ENCODE measurements at places on chromosomes 3 and 15. TPM values are rescaled to one million over a fixed set of nuclear protein-coding genes. Genes with fewer than 3 reads are reported as not detected.

Gene EOMES
- 1.1 TPM for total RNA-seq

Gene REC114
- total RNA-seq, result not detected

Gene NAA80
- 42.9 TPM for total RNA-seq

Gene CHRNA5
- total RNA-seq, result 0.65 TPM

Gene RTP1
- total RNA-seq, result not detected

Gene UPK1B
- not detected for total RNA-seq

DNA sequence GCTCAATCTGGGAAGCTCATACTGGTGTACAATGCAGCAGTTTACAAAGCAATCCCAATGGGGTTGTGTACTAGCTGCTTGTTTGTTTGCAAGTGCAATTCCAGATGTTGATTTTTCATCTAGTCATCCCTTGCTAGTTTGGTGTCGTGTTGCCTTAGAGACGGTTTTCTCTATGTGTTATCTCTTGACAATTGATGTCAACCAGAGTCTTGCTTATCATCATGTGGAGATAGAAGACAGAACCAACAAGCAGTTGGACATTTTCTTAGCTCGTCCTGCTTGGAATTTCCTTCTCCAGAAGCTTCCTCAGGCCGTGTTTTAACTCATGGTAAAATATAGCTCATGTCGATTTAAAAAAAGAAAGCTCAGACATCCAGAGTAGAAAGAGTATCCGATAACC, 262.0 kb upstream of the KCNH8 start:
- H3K36me3 ChIP-seq, result no peaks in the 10 kb centered on the region
- H3K27ac ChIP-seq, result no peak overlapping the region
- no peak for DNase-seq
- no peaks in the 10 kb centered on the region for H3K4me1 ChIP-seq
- H3K4me3 ChIP-seq, result no peak overlapping the region

DNA sequence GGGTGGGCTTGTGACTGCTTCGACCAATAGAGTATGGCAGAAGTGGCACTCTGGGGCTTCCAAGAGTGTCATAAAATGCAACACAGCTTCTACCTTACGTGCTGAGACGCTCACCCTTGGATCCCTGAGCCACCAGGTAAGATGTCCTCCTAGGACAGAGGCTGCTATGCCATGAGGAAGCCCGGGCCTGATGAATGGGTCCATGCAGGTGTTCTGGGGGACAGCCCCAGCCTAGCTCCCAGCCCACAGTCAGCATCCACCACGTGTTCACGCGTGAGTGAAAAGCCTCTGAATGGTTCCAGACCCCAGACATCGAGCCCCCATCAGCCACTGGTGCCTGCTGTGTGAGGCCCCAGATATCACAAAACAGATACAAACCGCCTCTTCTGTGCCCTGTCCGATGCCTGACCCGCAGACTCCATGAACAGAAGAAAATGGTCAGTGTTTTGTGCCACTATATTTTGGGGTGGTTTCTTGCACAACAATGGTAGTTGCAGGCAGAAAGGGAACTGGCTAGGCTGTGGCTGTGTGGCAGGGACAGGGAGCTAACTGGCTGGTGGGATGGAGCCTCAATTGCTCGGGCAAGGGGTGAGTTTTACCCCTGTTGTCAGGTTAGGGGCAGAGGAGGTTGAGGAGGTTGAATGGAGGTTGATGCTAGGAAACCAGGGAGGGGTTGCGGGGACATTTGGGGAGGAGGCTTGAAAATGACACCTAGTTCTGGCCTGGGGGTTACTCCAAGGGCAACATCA, 92.2 kb downstream of the LINGO1 start:
- H3K36me3 ChIP-seq, result no peaks in the 10 kb centered on the region
- H3K4me1 ChIP-seq, result peaks cover 12% of the 10 kb centered on the region
- DNase-seq, result no peak
- H3K27me3 ChIP-seq, result peaks cover 37% of the 10 kb centered on the region

DNA sequence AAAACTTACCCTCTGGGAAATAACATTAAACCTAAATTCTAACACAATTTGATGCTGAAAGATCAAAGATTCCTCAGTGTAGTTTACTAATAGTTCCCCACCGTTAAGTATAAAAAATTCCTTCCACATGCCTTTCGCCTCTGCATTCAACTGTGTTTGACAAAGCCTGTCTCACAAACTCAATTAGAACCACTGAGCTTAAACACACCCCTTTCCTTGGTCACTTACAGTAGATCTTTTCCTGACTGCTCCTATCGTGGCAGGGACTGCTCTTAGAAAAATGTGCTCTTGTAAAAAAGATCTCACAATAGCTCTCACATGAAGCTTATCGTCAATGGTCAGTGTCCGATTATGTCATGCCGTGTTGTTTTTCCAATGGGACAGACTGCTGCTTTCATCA, 8.9 kb upstream of the KBTBD8 start:
- no peak overlapping the region for H3K4me3 ChIP-seq
- H3K36me3 ChIP-seq, result no peaks in the 10 kb centered on the region
- no peak for DNase-seq
- H3K27me3 ChIP-seq, result peaks cover 9% of the 10 kb centered on the region

DNA sequence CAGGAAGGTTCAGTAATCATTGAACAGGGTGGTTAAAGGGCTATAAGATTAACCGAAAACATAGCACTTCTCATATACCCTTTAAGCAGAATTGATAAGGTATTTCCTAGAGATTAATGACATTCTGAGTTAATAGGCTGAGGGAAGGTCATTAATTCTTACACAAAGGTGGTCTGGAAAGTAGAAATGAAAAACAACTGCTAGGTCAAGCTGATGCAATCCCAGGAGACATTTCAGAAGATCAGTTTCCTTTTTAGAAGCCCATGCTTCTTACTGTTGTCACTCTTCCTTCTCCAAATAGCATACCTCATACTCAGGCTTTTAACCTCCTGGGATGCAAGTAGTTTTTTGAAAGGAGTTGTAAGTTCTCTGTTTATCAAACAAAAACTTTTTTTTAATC, 8.8 kb downstream of the FILIP1L start:
- no peak overlapping the region for H3K27ac ChIP-seq
- no peak for DNase-seq
- H3K36me3 ChIP-seq, result peaks cover 2% of the 10 kb centered on the region

- no peak for DNase-seq
- H3K4me3 ChIP-seq, result no peak overlapping the region
- no peaks in the 10 kb centered on the region for H3K27me3 ChIP-seq
- no peaks in the 10 kb centered on the region for H3K36me3 ChIP-seq
Observed at GRCh38 chr3:128348075-128348474, 118.6 kb downstream of the DNAJB8 start.

- peaks cover 2% of the 10 kb centered on the region for H3K36me3 ChIP-seq
- peaks cover 62% of the 10 kb centered on the region for H3K27me3 ChIP-seq
- H3K27ac ChIP-seq, result no peak overlapping the region
- H3K4me3 ChIP-seq, result no peak overlapping the region
- H3K4me1 ChIP-seq, result peaks cover 2% of the 10 kb centered on the region
Observed at GRCh38 chr15:80496096-80496495, 91.9 kb downstream of the ARNT2 start.

GRCh38 chr15:91366111-91366510, 266.1 kb downstream of the SV2B start:
- H3K4me1 ChIP-seq, result peaks cover 8% of the 10 kb centered on the region
- H3K27me3 ChIP-seq, result no peaks in the 10 kb centered on the region
- H3K36me3 ChIP-seq, result no peaks in the 10 kb centered on the region
- no peak for DNase-seq
- no peak overlapping the region for H3K4me3 ChIP-seq

DNA sequence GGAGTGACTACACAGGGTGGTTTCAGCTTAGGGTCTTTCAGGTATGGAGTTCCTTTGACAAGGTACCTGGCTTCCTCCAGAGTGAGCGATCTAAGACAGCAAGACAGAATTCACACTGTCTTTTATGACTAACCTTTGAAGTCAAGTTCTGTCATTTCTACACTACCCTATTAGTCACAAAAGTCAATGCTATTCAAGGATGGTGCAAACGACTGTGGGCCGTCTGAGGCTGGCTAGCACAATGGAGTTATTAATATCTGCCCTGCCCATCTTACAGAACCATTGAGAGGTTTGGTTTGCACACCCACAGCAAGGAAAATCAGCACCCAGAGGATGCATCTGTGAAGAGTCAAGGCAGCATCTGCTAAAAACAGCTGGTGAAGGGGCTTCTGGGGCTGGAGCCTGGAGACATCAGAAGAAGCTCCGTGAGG, 62.9 kb upstream of the XCR1 start:
- DNase-seq, result no peak
- H3K27ac ChIP-seq, result no peak overlapping the region
- no peak overlapping the region for H3K4me3 ChIP-seq
- H3K4me1 ChIP-seq, result peaks cover 13% of the 10 kb centered on the region

All from T-helper 17 cell (primary cell).